ENCODE measurements at places on chromosomes 6 and 20. TPM values are rescaled to one million over a fixed set of nuclear protein-coding genes. Genes with fewer than 3 reads are reported as not detected.

GRCh38 chr6:33794910-33795623 lies 6.1 kb upstream of the LEMD2 start:
- no peaks in the 10 kb centered on the region for H3K27me3 ChIP-seq
- DNase-seq = no peak
- peaks cover 16% of the 10 kb centered on the region for H3K4me1 ChIP-seq
- no peak overlapping the region for H3K27ac ChIP-seq
- no peaks in the 10 kb centered on the region for H3K36me3 ChIP-seq
- H3K4me3 ChIP-seq = no peak overlapping the region

- DNase-seq = no peak
- H3K4me3 ChIP-seq = no peak overlapping the region
- no peak overlapping the region for H3K27ac ChIP-seq
- no peaks in the 10 kb centered on the region for H3K4me1 ChIP-seq
- no peaks in the 10 kb centered on the region for H3K36me3 ChIP-seq
These were observed 305.0 kb downstream of the GMDS start for GRCh38 chr6:1940381-1940780.

DNA sequence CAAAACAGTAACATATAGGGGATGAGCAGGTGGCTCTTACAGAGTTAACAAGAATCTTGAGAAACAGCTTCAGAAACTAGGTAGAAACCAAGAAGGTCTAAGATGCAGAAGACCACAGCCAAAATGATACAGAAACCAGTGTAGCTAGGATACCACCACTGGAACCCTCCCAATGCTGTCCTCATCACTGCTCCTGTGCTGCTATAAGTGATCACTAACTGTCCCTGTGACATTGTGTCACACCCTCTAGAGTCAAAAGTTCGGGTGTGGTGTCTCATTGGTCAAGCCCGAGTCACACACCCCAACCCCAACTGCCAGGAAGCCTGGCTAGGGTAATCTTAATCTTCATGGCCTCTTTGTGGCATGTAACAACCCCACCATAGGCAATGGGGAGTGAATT lies 153.1 kb downstream of the RCAN2 start:
- no peaks in the 10 kb centered on the region for H3K36me3 ChIP-seq
- no peaks in the 10 kb centered on the region for H3K27me3 ChIP-seq
- DNase-seq = no peak
- no peak overlapping the region for H3K4me3 ChIP-seq
- H3K4me1 ChIP-seq = no peaks in the 10 kb centered on the region
- no peak overlapping the region for H3K27ac ChIP-seq

GRCh38 chr20:5168651-5169396 lies 42.0 kb downstream of the CDS2 start:
- no peak overlapping the region for H3K27ac ChIP-seq
- DNase-seq = no peak
- no peak overlapping the region for H3K4me3 ChIP-seq
- peaks cover 3% of the 10 kb centered on the region for H3K4me1 ChIP-seq
- H3K27me3 ChIP-seq = no peaks in the 10 kb centered on the region
- H3K36me3 ChIP-seq = no peaks in the 10 kb centered on the region

DNA sequence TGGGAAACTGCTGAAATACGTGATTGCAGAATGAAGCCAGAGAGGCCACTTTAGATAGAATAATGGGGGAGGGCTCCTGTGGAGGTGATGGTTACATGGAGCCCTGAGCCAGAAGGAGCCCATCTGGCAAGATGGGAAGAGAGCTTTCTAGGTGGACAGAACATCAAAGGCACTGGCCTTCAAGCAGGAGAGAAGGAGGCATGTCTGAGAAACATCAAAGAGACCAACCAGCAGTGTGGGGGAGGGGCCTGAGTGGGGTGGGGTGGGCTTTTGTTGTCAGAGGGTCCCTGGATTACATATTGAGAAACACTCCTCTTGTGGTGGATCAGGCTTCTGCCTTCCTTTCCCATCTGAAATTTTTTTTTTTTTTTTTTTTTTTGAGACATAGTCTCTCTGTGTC lies 1.9 kb upstream of the KCNG1 start:
- H3K4me1 ChIP-seq = 0 out of 2 replicates have a peak, but pooled peaks cover 3% of the 10 kb centered on the region
- H3K36me3 ChIP-seq = peaks cover 6% of the 10 kb centered on the region
- DNase-seq = no peak
- peaks cover 16% of the 10 kb centered on the region for H3K27me3 ChIP-seq
- no peak overlapping the region for H3K27ac ChIP-seq

IER3 gene
- total RNA-seq = 106 TPM

- no peak overlapping the region for H3K27ac ChIP-seq
- no peak overlapping the region for H3K4me3 ChIP-seq
- no peaks in the 10 kb centered on the region for H3K27me3 ChIP-seq
These were observed 137.5 kb downstream of the ATXN1 start for GRCh38 chr6:16623731-16624130.

GRCh38 chr6:147633191-147633590 lies 124.7 kb downstream of the SAMD5 start:
- no peaks in the 10 kb centered on the region for H3K27me3 ChIP-seq
- no peak overlapping the region for H3K27ac ChIP-seq
- no peak overlapping the region for H3K4me3 ChIP-seq
- H3K36me3 ChIP-seq = no peaks in the 10 kb centered on the region
- DNase-seq = no peak

DNA sequence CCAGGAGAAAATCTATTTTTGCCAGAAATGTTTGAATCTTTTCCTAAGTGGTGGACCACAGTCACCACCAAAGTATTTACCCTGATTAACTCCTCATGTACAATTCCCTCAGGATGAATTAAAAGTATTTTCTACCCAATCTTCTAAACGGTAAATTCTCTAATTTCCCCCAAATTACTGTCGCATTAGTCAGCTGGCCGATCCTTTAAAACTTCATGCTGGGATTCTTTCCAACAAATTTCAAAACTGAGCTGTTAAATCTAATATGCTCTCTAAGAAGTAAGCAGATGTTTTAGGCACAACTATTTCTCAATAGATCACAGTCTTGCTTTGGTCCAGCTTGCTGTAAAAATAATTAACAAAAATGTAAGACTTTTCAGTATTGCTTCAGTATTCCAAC lies 447.2 kb downstream of the FRK start:
- DNase-seq = no peak
- H3K27me3 ChIP-seq = no peaks in the 10 kb centered on the region
- H3K27ac ChIP-seq = no peak overlapping the region
- H3K36me3 ChIP-seq = no peaks in the 10 kb centered on the region

DNA sequence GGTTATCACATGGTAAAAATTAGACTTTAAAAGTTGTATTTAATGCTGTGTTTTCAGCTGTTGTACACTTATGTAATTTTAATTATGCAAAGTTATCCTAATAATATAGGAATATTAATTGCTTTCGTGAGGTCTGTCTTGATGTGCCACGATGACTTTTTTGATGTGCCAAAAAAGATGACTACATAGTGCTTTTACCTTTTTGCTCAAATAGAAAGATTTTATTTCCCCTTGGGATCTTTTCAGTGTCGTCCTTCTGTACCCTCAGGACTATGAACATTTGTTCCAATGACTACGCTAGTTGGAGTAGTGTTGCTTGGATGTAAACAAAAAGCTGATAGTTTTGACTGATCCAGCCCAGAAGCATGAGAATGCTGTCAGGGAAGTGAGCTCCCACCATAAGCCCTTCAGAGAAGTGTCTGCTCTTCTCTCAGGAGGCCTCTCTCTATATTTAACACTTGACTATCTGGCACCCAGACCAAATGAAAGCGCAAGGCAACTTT lies 1.2 kb upstream of the CD164 start:
- peak overlapping the region; percentile 98 for H3K27ac ChIP-seq
- DNase-seq = no peak
- H3K4me1 ChIP-seq = peaks cover 33% of the 10 kb centered on the region
- H3K4me3 ChIP-seq = peak overlapping the region; percentile 88
- H3K36me3 ChIP-seq = peaks cover 13% of the 10 kb centered on the region

DNA sequence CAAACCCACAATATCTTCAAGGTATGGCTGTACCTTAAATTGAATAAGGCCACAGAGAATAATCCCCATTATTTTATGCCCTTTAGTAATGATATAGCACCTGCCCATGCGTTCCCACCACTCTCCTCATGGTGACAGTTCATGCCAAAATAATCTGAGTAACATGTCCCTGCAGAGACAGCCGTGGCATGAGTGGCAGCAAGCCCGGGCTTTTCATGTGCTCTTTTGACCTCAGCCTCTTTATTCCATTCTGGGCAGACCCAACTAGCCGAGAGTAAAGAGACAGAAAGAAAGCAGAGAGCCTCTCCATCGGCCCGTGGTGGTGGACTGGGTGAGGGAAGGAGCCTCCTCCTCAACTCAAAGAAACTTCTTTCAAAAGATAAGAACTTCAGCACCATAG lies 19.9 kb upstream of the POPDC3 start:
- H3K36me3 ChIP-seq = no peaks in the 10 kb centered on the region
- H3K27ac ChIP-seq = no peak overlapping the region
- DNase-seq = no peak
- no peak overlapping the region for H3K4me3 ChIP-seq
- H3K4me1 ChIP-seq = no peaks in the 10 kb centered on the region

DNA sequence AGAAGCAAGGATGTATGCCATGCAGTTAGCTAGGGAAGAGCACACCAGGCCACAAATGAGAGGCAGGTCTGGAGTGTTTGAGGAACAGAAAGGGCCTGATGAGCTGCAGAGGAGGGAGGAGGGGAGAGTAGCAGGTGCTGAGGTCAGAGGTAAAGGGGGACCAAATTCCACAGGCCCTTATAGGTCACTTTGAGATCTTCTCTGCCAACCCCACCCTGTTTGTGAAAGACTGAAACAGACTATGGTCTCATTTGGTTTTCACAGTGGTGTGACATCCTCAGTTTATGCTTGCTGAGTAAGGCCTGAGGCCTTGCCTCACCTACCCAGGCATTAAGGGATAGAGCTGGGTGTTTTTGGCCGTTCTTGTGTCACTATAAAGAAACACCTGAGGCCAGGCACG lies 187.7 kb upstream of the MYLIP start:
- H3K27me3 ChIP-seq = peaks cover 4% of the 10 kb centered on the region
- H3K27ac ChIP-seq = no peak overlapping the region
- no peaks in the 10 kb centered on the region for H3K4me1 ChIP-seq
- no peaks in the 10 kb centered on the region for H3K36me3 ChIP-seq
- no peak for DNase-seq

C2 gene
- total RNA-seq = 1.0 TPM

GRCh38 chr20:62618611-62619529 lies 23.4 kb upstream of the SLCO4A1 start:
- no peaks in the 10 kb centered on the region for H3K36me3 ChIP-seq
- peaks cover 73% of the 10 kb centered on the region for H3K4me1 ChIP-seq
- H3K27me3 ChIP-seq = no peaks in the 10 kb centered on the region
- H3K27ac ChIP-seq = peak overlapping the region; percentile 99
- no peak for DNase-seq

Measured in Panc1 (cell line).